ENCODE measurements at places on chromosomes 11 and 22.

- no peak for DNase-seq
Measured at GRCh38 chr22:29639096-29639495, 35.7 kb downstream of the NF2 start.

DNA sequence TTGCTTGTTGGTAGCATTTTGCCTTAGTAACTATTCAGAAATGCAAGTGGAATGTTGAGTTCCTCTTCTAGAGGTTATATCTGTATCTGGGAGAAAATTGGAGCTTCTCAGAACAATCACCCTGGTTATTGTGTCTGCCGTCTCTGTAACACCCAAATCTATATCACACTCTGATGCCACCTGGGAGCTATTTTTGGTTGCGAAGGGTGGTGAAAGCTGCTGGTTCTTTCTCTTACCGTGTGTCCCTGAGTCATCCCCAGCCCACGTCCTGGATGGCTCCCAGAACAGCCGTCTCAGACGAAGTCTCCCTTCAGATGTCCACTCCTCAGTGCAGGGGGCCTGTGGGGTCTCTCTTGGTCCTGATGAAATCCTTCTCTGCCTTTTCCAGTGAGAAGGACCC, 83.5 kb downstream of the C22orf31 start:
- DNase-seq, result no peak

- no peak for DNase-seq
Measured at GRCh38 chr11:67345920-67346819, 7.2 kb downstream of the POLD4 start.

DNA sequence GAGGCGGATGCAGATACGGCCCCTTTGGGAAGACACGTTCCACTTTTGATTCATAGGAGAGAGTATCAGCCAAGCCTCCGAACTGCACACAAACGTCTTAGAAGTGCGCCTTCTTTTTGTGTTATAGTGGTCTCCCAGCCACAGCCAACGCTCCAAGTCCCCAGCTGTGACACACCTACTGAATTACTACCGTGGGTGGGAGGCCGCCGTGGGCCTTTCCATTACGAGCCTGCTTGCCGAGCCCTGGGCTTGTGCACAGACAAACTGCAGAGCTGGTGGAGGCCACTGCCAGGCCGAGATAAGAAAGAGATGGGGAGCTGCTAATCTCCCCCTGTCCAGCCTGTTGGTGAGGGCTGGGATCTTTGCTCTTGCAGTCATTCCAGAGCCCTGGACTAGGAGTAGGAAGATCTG, 761 bp downstream of the HMBS start:
- DNase-seq, result no peak

- DNase-seq, result no peak
Measured at GRCh38 chr11:133946541-133947318, 10.0 kb downstream of the IGSF9B start.

DNA sequence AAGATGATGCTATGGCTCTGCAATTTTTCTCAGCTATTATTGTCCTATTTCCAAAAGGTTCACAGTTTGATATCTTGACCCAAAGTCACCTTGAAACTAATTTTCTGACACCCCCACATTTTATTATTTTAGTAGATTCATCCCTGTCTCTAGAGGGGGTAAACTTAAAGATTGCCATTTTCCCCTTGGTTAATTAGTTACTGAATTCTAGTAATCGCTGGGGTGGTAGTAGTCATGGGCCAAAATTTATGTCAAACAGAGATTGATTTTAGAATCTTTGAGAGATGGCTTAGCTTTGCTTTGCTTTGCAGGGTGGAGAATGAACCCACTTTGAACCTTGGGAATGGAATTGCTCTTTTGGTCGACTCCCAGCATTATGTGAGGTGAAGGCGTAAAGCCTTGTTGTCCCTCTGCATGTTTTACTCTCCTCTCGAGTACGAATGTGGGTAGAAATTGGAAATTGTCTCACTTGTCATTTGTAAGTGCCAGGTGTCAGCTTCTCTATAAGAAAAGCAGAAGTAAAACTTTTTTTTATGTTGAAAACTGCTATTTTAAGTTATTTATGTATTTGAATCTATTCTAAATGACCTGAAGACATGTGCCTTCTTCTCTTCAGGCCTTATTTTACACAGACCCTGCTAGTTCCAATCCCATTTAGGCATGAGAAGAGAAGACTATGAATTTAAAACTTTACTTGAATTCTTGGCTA, 42.4 kb upstream of the RCE1 start:
- no peak for DNase-seq

DNA sequence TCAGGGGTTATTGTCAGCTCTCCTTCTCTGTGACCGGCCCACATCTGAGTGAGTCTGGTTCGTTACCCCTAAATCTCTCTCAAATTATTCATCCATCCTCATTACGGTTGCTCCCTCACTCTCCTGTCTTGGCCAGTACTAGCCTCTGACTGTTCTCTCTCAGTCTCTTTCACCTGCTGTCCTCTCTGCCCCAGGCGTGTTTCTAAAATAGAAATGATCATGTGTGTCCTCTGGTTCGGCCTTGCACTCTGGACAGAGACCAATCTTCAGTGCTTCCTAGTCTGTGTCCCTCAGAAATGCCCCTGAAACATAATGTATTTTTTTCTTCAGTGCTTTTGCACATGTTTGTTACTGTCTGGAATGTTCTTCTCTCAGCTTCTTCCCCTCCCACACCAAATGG, 4.9 kb downstream of the PSMD13 start:
- DNase-seq, result no peak

- no peak for DNase-seq
Measured at GRCh38 chr11:16603890-16604793, 134.3 kb upstream of the C11orf58 start.

DNA sequence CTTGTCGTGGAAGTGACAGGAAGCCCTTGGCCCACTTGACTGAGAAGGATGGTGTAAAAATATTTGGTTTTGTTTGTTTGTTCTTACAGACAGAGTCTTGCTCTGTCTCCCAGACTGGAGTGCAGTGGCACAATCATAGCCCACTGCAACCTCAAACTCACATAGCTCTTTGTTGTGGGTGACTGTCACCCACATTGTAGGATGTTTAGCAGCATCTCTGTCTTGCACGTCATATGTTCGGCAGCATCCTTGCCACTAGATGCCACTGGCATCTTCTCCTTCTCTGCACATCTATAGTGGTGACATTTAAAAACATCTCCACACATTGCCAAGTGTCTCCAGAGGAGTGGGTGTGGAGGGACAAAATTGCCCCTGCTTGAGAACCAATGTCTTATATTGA, 56.8 kb downstream of the PRR5L start:
- no peak for DNase-seq

DNA sequence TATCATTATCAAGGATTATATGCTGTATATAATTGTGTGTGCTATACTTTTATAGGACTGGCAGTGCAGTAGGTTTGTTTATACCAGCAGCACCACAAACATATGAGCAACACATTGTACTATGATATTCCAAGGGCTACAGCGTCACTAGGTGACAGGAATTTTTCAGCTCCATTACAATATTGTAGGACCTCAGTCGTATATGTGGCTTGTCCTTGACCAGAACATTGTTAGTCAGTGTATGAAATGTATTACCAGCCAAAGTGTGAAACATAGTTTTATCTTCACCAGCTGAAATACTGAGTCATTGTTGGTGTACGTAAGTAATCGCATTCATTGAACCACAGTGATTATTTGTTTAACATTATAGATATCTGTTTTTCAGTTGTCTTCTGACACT, 20.4 kb downstream of the JHY start:
- DNase-seq, result no peak

DNA sequence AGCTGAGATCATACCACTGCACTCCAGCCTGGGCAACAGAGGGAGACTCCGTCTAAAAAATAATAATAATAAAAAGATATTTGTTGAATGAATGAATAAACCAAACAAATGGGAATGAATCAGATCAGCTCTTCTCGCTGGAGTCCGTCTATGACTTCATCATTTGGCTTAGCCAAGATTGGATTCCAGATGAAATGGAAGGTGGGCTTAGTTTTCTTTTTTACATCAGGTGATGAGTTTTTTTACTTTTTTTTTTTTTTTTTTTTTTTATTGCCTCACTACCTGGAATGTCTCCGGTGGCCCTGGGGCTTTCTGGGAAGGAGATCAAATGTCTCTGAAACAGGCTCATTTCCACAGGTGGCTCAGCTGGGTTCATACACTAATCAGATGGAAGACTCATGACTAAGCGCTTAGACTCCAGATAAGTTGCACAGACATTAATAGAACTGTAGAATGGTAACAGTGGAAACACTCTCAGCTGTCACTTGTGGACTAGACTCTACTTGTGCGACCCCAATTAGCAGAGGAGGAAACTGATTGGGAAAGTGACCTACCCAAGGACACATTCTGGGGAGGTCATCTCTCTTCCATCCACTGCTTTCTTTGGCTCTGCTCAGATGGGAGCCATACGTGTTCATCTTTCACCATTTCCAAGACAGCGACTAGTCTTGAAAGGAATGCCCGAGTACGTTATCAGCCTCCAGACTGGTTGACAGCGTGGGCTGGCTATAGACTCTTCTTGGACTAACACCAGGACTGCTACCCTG, 20.5 kb upstream of the RBFOX2 start:
- DNase-seq, result no peak

DNA sequence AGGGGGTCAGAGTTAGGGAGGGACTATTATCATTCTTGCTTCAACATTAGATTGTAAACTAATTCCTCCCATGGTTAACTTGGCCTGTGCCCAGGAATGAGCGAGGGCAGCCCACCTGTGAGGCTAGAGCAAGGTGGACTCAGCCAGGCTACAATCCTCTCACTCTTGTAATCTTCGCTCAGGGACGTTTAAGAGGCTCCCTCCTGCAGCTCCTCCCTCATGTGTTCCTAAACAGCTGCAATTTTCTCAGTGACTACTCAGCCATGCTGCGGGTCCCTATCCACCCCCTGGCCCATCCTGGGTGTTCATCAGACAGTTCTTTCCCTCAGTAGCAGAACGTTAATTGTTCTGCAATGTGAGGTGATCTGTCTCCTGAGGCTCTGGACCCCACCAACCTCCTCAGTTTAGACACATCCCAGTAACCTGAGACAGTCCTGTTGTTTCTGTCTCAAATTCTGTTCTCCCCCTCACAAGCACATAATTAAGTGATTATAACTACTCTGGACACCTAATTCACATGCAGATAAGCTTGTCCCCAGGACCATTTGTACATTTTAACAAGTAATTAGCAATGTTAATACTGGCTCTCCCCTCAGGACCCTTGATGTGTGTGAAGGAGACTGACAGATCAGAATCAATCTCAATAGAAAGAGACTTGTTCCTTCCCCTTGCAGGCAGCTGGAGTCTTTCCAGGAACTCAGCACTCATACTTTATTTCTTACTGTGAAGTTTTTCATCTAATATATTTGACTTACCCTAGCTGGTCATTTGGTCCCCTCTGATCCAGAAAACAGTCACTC, 337.2 kb upstream of the B3GAT1 start:
- DNase-seq, result no peak

DNA sequence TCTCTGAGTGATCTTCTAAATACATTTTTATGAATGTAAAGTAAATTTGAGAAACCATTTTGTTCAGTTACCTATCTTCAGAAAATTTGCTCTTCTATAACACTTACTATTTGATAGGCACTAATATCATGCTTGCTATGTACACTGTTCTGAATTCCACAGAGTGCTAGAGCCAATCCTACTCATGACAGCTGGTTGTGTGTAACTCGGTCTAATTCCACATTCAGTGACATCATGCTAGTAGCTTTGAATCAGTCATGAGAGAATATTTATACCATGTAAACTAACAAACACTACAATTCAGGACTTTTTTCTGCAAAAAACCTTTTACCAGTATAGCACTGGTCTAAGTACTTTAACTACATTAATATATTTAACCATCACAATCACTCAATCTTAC, 902.9 kb downstream of the DLG2 start:
- DNase-seq, result no peak

- DNase-seq, result no peak
Measured at GRCh38 chr22:41919357-41920224, 4.7 kb upstream of the SHISA8 start.

GRCh38 chr22:41499624-41500280, 30.8 kb downstream of the ACO2 start:
- no peak for DNase-seq

DNA sequence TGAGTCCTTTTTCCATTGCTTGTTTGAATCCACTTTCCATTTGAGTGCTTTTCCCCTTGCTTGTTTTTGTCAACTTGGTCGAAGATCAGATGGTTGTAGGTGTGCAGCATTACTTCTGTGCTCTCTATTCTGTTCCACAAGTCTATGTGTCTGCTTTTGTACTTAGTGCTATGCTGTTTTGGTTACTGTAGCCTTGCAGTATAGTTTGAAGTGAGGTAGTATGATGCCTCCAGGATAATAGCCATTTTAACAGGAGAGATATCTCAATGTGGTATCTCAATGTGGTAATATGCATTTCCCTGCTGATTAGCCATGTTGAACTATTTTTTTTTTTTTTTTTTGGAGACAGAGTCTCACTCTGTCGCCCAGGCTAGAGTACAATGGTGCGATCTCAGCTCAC, 16.7 kb downstream of the ACRV1 start:
- DNase-seq, result no peak

GRCh38 chr11:45169310-45170072, 23.1 kb downstream of the PRDM11 start:
- no peak for DNase-seq

DNA sequence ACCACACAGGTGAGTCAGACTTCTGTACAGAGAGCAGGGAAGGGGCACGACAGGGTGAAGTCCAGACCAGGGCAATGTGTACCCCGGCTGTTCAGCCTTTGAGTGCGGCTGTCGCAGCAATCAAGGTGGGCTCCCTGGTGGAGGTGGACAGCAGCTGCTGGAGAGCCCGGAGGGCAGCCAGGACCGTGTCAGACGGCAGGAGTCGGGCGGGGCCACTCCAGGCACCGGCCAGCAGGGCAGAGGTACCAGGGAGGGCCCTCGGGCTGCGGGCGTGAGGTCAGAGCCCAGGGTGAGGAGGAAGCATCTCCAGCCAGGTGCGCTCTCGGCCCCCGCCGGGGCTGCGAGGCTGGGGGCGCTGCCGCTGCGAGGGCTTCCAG, 802 bp upstream of the PIM3 start:
- no peak for DNase-seq

- DNase-seq, result no peak
Measured at GRCh38 chr11:61306221-61306620, 11.1 kb upstream of the VWCE start.

DNA sequence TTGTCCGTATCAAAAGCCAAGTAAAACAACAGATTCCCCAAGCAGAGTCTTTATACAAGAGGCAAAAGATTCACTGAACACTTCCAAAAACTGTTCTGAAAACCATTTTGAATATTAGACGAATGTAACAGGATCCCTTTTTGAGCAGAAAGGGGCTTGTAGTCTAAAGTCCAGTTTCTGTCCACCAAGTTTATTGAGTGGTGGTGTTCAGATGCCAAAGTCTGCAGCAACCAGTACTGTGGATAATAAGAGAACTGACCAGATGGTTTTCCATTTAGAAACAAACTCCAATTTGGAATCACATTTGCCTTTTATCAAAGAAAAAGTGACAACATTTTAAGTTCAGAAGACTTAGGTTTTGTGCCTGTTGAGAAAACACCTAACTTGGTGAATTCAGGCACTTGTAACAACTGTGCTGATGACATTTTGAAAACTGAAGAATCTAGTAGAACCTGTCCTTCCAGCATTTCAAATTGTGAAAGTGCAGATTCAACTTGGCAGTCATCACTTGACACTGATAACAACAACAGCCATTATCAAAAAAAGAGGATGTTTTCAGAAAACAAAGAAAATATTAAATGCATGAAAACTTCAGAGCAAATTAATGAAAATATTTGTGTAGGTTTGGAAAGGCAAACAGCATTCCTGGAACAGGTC, 217.1 kb downstream of the CSNK2A3 start:
- no peak for DNase-seq

All from stimulated activated CD8-positive, alpha-beta memory T cell treated with anti-CD3 and anti-CD28 coated beads, Interleukin-2, amount 100 ng/mL, for 1 hour (primary cell).